Activated CD4-positive, alpha-beta T cell treated with anti-CD3 and anti-CD28 coated beads for 1 hour (primary cell): ENCODE measurements at places on chromosomes 16 and 17.

DNA sequence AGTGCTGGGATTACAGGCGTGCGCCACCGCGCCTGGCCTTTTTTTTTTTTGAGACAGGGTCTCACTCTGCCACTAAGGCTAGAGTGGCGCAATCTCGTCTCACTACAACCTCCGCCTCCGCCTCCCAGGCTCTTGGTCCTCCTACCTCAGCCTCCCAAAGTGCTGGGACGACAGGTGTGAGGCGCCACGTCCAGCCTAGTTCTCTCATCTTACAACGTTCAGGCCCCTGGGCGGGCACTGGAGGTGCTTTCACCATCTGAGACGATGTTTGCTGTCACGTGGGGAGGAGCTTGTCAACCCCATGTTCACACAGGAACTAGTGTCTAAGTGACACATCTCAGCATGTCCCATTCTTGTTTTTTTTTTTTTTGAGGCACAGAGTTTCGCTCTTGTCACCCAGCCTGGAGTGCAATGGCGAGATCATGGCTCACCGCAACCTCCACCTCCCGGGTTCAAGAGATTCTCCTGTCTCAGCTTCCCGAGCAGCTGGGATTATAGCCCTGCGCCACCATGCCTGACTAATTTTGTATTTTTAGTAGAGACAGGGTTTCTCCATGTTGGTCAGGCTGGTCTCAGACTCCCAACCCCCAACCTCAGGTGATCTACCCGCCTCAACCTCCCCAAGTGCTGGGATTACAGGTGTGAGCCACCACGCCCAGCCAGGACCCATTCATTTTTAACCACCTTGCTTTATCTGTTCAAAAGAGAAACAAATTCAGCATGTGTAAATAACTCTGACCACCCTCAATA is 5.2 kb upstream of the FANCA start:
- DNase-seq = no peak

- DNase-seq = no peak
These were observed 4.8 kb downstream of the GFAP start for GRCh38 chr17:44910231-44911106.

DNA sequence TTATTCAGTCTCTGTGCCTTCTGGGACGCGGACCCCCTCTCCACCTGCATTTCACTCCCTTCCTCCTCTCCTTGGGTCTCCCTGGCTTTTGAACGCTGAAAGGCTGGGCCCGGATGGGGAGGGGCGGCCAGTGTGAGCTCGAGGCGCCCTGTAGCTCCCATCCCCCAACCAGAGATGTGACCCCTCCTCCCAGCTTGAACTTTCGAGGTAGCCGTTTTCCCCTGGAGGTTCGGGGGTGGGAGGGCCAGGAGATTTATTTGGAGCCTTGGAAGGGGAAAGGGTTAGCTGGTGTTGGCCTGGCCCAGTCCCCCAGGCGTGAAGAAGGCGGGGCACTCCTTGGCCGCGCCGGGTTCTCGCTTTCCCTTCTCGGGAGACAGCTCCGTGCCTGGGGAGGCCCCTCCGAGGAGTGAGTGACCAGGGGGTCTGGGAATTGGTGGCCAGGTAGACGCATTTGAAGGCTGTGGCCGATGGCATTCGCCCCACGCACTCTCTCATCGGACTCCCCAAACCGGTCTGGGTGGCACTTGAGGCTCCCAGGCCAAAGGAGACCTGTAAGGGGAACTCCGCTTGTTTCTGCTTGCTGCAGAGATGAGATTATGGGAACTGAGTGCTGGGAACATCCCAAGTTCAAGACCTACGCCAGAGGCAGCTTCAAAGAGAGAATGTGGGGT is 942 bp downstream of the LDAF1 start:
- DNase-seq = no peak

- DNase-seq = no peak
These were observed 41.8 kb downstream of the IL4R start for GRCh38 chr16:27355610-27356009.

DNA sequence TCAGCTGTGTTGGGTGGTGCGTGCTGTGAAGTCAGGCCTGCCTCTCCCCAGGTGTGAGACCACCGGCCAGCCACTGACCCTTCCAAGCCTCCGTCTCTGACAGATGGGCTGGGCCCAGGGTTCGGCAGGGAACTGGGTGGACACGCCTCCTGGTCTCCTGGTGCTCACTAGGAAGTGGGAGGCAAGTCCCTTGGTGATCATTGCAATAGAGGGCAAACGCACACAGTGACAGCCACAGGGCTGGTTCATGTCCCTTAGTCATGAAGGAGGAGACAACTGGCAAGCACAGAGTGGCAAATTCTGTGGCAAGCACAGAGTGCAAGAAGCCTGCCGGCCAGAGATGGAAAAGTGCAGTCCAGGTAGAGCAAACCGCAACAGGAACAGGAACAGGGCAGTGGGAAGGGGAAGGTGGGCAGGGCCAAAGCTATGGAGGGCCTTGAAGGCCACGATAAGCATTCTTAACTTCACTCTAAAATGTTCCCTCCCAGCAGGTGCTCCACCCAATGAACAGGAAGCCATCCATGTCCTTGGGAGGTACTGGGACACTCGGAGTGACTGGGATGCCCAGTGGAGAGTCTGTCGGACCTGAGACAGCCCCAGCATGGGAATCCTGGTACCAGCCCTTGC is 21.9 kb downstream of the USP7 start:
- no peak for DNase-seq

DNA sequence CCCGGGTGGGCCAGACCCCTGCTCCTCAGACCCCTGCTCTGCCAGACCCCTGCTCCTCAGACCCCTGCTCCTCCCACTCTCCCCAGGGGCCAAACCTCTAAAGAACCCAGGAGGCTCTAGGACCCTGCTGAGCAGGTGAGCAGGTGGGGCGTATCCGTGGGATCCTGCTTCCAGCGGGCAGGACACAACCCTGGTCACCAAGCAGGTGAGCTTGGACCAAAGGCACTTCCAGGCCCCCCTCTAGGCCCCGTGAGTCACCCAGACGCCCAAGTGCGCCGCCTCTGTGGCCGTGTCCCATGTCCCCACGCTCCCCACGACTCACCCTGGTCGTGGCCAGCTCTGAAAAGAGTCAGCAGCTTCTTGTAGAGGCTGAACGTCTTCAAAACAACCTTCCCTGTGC is 5.0 kb downstream of the CYBC1 start:
- DNase-seq = no peak

DNA sequence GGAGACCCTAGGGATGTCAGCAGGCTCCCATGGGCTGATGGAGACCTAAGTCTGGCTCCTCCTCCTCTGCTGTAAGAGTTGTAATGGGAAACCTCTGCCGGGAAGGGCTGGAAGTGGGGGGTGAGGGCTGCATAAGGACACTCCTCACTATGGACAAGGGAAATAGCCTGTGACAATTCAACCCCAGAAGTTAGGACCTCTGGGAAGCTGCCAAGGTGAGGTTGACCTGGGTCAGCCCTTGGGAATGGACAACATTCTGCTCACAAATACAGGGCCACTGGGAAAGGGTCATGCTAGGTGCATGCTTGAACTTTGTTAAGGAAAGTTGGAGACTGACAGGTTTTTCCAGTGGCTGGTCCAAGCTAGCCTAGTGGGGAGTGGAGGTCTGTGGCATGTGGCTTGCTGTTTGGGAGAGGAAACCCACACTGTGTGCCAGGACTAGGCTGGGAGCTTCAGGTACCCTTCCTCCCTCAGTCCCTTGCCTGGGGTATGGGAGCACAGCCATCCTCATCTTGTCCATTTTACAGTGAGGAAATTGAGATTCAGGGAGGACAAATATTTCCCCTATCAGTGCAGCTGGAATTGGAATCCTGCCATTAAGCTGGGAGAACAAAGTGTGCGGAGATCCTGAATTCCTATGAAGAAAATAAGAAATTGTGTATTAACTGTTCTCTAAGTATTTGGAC is 190.4 kb downstream of the SALL1 start:
- no peak for DNase-seq

- no peak for DNase-seq
These were observed 33.8 kb upstream of the GHDC start for GRCh38 chr17:42227849-42228700.

DNA sequence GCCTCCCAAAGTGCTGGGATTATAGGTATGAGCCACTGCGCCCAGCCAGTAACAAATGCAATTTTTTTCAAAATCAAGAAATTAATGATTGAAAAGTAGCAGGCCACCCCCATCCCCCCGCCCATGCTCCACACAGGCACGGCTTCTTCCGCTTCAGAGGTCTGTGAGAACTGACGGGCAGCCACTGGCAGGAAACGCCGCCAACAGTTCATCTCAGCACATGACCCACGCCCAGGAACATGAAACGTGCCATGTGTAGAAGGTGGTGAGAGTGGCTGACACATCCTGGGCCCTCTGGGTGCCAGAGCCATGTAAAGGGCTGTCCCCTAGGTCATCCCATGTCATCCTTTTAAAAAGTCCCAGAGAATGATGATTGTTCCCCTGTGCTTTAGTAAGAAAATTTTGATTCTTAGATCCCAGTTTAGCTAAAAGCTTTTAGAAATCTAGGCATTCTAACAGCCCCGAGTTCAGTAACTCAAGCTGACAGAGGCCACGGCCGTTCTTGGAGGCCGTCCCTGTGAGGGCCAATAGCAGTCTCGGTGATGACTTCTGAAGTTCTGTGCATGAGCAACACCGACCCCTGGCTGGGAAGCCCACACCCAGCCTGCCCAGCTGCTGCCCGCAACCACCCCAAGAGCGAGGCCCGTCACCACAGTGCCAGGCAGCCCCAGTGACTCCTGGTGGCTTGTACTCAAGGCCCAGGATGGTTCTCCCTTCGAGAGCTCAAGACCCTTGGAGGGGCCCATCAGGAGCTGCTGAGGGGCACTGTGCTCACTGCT is 52.1 kb downstream of the KLHDC4 start:
- peak; percentile 36 for DNase-seq

GRCh38 chr16:30929167-30929566 is 5.8 kb downstream of the FBXL19 start:
- DNase-seq = no peak

- DNase-seq = no peak
These were observed 26.8 kb downstream of the COG4 start for GRCh38 chr16:70496513-70496912.
